ENCODE measurements at places on chromosomes 7 and 10.

- no peak for DNase-seq
Measured at GRCh38 chr7:27897441-27897847, 157.5 kb downstream of the TAX1BP1 start.

GRCh38 chr10:25261558-25261957, 86.8 kb downstream of the GPR158 start:
- DNase-seq = no peak

DNA sequence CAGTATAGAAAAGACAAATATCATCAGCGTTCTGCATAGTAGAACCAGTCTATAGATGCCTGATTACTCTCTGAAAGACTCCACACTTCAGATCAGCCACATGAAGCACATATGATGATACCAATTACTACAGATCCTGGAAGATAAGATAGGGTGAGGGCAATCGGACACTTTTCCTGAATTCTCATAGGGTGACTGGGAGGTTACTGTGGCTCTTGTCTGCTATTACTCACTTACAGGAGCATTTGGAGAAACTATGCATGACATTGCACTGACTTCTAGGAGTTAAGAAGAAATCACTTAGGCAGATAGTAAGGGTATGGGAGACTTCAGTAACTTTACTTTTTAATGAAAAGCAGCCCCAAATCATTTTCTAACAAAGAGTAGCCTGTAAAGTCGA, 1140.9 kb downstream of the XPNPEP1 start:
- DNase-seq = no peak

DNA sequence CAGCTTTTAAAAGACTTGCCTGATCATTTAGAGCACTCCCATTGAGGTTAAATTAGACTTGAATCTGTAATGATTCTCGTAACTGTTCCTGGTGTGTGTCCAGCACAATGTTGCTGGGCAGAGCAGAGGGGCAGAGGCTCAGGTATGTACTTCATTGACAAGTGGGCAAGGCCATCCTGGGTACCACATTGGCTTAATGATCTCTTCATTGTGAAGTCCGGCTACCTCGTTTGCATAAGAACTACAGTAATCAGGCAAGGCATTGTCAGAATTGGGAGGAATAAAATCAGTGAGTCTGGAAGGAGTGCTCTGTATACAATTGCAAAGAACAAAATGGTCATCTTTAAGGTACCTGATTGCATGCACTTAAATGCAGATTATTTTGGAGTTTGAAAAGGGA, 6.1 kb downstream of the RPS24 start:
- no peak for DNase-seq

DNA sequence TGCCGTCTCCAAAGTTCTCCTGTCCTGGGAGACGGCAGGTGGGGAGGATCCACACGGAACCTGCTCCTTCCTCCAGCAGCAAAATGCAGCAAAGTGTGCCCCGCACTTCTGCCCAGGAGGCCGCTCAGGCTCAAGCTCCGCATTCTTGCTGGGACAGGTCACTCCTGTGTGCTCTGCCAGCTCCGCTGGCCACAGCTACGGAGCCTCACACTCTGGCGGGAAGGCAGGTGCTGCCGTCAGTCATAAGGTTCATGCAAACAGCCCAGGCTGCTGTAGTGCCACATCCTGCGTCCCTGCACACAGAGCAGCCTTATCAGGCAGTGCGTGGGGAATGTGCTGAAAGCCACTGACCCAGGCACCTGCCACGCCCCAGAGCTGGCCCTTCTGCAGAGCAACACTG, 22.4 kb downstream of the ADGRA1 start:
- DNase-seq = no peak

GRCh38 chr10:17179002-17179401, 22.5 kb downstream of the TRDMT1 start:
- no peak for DNase-seq

GRCh38 chr10:13053794-13054462, 46.0 kb upstream of the OPTN start:
- no peak for DNase-seq

- no peak for DNase-seq
Measured at GRCh38 chr7:86814661-86815379, 171.1 kb downstream of the GRM3 start.

DNA sequence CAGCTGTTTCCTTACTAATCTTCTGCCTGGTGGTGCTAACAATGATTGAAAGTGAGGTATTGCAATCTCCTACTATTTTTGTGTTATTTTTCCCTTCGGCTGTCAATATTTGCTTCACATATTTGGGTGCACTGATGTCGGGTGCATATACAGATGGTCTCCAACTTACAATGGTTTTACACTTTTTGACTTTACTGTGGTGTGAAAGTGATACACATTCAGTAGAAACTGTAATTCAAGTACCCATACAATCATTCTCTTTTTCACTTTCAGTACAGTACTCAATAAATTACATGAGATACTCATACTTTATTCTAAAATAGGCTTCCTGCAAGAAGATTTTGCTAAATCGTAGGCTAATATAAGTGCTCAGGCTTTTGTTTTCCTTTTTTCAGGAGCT, 73.2 kb downstream of the RNF216 start:
- DNase-seq = no peak

GRCh38 chr7:43283706-43284105, 171.3 kb downstream of the HECW1 start:
- no peak for DNase-seq

GRCh38 chr7:101172854-101173751, 7.0 kb downstream of the NAT16 start:
- no peak for DNase-seq

DNA sequence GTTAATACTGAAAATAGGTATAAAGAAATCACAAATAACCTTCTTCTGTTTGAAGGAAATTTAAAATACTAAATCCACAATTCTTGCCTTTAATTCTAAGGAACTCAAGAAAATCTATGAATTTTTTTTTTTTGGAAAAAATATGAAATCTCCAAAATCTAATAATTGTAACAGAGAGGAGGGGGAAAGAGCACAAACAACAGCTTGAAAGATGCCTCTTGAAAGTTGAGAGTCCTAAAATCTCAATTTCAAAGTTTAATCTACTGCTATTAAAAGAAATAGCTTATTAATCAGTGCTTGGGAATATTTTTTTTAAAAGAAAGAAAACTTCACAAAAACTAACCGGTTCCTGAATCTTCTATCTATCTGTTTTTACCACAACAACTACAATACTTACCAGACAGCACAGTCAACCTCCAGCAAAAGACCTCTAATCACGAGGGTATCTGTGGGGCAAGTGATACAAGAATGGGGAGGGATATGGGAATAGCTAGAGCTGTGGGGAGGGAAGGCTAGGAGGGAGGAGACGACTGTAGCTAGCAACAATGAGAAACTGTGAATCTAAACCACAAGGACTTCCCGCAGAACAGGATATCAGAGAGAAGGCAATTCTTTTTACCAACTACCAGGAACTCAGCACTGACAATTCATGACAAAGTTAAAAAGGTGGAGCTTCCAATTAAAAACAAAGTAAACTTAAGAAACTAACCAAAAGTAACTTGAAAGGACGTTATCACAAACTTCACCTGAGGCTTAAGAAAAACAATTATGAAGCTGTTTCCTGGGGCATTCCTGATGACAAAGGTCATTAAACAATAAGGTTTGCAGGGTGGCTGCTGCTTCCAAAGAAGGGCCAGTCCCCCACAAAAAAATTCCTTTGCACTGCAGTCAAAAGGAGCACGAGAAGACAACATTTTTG, at the start of gene USP54:
Gene USP54 (minus strand): TSS at position 462 of the 919 bp plus-strand sequence. CDS start 15,684 bp downstream, outside the sequence.
- no peak for DNase-seq

GRCh38 chr10:132434405-132435005, 37.5 kb downstream of the PWWP2B start:
- no peak for DNase-seq

- DNase-seq = no peak
Measured at GRCh38 chr7:8627325-8627724, 193.9 kb downstream of the NXPH1 start.

DNA sequence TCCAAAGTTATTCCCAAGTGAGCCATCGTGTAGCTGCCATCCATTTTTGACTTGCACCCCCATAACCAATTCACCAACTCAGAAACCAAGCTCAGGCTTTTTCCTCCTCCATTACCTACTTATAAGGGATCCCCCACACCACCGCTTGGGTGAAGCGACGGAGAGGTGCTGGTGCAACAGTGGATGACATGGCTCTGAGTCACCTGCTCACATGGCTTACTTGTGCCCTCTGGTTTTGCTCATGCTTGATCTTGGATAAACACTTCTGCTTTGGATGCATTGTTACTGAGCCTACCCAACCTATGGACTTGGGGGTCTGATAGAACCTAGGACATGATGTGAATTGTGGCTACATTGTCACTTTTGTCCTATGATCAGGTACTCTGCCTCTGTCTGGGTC, 12.0 kb upstream of the AKR1B1 start:
- no peak for DNase-seq
